ENCODE measurements at places on chromosomes 6 and 20.

- DNase-seq: peak; percentile 24
Observed at GRCh38 chr6:129730477-129731165, 20.6 kb upstream of the ARHGAP18 start.

DNA sequence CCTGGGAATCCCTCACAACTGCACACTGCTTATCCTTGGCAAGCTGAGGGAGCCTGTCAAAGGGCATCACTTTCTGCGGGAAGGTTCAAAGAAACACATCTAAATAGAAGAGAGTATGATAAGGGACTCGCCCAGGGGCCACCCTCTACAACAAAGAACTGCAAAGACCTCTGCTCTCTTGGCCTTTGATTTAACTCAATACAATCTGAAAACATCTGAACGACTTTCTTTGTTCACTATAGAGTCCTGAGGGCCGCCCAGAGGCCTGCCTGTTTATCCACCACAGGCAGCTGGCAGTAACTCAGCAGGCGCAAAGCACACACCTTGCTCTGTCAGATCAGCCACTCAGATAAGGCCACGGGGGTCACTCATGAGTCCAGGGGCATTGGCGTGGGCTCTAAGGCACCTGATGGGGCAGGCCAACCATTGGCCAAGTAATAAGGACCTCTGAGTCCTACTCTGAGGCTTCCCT is 139.3 kb downstream of the UNC5CL start:
- DNase-seq: no peak

- no peak for DNase-seq
Observed at GRCh38 chr20:3802524-3803239, 6.6 kb downstream of the CDC25B start.

DNA sequence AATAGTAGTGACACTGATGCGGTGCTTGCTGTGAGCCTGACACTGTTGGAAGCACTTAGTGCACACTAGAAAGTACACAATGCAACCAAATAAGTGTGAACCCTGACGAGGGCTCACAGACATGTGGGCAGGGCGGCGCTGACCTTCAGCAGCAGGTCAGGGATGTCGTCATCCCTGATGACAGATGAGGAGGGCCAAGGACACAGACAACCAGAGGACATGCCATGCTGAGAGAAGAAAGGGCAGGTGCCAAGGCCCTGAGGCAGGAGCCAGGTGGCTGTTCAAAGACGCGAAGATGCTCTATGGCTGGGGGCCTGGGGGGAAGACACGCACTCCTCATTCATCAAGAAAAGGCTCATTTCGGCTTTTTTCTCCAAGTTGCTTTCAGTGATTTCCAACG is 176.4 kb upstream of the CST7 start:
- no peak for DNase-seq

DNA sequence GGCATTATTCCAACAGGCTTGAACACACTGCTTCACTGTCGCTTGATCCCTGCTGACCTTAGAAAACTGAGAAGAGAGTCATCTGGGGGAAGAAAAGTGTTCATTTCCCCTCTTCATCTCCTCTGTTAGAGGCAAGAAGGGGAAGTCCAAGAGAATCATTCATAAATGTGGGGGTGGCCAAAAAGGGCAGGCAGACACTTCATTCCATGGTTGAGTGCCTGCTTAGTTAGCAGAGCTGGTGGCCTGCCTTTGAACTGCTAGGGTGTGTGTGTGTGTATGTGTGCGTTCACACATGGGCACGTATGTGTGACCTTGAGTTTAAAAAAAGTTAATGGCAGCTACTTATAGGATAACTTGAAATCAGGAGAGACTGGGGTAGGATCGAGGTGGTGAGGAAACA is 39.4 kb upstream of the RFPL4B start:
- DNase-seq: no peak
